ENCODE measurements at places on chromosomes 7 and 10.

- DNase-seq = no peak
Measured at GRCh38 chr10:76411729-76412435, 980.5 kb downstream of the LRMDA start.

DNA sequence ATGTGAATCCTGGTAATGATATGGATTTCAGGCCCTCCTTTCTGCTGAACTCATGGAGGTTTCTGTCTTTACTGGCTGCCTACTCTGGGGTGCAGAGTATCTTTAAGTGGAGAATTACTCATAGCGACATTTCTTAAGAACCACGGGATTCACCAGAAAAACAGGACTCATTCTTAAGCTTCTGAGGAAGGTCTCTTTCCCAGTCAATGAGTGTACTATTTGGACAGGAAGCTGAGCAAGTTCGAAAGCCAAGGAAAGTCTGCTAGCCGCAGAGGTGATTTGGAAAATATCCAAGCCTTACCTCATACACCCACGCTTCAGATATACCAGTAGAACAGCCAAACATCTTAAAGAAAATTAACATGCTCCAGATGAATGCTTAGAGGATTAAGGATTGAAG lies 377.6 kb upstream of the MYO3A start:
- DNase-seq = no peak

DNA sequence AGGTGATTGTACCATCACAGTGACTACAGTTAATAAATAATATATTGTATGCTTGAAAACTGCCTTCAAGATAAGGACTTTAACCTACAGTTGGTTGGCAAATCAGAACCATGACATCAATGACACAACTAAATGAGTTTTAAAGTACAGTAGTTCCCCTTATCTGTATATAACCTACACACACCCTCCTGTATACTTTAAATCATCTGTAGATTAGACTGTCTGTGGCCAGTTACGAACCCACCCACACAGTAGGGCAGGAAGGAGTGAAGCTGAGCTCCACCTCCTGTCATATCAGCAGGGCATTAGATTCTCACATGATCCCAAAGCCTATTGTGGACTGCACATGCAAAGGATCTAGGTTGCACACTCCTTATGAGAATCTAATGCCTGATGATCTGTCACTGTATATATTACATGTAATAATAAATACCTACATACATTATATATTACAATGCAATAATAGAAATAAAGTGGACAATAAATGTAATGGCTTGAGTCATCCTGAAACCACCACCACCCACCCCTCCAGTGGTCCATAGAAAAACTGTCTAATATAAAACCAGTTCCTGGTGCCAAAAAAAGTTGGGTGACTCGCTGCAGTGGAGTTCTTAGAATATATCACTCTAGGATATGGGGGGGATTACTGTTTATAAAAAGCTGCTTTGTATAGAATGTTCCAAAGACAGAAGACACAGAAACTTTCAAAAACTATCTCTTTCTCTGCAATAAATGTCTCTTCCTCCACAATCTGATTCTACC lies 5.6 kb downstream of the TPK1 start:
- peak; percentile 53 for DNase-seq

GRCh38 chr7:122433765-122434164 lies 129.2 kb upstream of the FEZF1 start:
- no peak for DNase-seq

GRCh38 chr10:102679596-102679995 lies 34.6 kb downstream of the ARL3 start:
- peak; percentile 80 for DNase-seq

DNA sequence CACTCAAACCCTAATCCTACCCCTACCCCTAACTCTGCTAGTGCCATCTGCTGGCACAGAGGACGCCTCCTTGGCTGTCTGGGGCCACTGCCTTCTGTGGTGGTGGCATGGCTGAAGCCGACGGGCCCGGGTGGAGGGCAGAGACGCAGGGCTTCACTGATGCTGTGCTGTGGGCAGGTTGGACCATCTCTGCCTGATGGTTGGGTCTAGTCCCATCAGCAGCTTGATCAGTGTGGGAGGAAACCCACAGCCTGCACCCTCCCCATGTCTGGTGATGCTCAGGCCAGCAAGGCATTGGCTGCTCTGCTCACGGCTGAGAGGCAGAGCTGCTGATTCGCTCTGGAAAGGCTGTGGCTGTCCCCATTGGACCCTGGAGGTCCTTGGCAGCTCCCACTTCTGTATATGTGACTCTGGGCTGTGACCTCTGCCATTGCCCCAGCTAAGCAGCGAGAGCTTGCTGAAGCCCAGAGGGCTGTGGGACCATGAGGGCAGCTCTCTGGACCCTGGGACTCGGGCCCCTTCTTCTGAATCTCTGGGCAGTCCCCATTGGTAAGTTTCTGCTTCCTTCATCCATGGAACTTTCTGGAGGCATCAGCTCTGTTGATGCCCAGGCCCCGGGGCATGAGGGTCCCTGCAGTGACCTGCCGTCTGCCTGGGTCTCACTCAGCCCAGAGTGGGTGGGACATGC lies at the start of gene SCART1:
Gene SCART1, plus strand, starts transcription at position 430 of the 688 bp plus-strand sequence. Its CDS starts 53 bp downstream, at position 483.
- DNase-seq = no peak

- no peak for DNase-seq
Measured at GRCh38 chr10:71087622-71088021, 124.7 kb upstream of the UNC5B start.

- no peak for DNase-seq
Measured at GRCh38 chr10:57418476-57418875, 849.2 kb downstream of the IPMK start.

GRCh38 chr7:157537056-157537455 lies 200.3 kb downstream of the DNAJB6 start:
- no peak for DNase-seq

DNA sequence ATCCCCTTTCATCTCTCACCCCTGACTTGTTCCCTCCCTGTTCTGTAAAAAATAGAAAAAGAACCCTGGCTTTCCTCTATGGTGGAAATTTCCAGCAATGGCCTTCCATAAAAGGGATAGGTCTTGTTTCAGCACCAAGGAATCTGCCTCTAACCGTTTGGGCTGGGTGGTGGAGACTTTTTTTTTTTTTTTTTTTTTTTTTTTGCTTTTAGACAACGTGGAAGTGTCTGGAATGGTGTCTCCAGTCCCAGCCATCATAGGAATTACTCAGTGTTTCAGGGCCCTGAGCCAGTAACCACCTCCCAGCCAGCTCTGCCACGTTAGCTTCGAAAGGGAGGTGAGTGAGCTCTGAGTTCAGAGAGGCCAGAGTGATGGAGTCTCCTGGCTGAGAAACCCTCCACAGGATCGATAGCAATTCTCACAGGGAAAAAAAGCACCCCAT lies 97.3 kb upstream of the COL1A2 start:
- DNase-seq = no peak

GRCh38 chr10:31768467-31768866 lies 160.2 kb downstream of the ARHGAP12 start:
- no peak for DNase-seq

GRCh38 chr10:76305930-76306615 lies 874.6 kb downstream of the LRMDA start:
- DNase-seq = no peak

DNA sequence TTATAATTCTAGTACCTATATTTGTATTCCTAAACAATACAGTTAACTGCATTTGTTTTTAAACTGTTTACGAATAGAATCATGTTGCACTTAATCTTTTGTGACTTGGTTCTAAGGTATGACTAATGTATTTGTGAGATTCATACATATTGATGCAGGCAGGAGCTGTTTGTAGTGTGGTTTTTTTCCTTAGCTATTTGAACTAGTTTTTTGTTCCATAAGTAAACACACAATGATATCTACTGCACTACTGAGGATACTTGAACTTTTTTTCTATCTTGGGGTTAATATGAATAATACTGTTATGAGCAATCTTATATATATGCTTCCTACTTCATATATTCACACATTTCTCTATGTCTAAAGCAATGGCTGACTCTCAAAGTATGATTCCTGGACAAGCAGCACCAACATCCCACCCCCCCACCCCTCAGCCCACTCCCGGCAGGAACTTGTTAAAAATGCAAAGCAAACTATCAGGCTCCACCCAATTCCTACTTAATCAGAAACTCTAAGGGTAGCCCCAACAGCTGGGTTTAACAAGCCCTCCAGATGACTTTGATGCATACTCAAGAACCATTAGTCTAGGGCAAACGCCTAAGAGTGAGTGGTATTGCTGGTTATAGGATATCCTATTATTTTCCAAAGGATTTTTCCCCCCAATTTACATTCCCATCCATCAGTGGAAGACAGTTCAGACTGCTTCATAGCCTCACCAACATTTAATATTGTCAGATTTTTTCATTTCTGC lies 25.8 kb downstream of the BRAF start:
- no peak for DNase-seq

DNA sequence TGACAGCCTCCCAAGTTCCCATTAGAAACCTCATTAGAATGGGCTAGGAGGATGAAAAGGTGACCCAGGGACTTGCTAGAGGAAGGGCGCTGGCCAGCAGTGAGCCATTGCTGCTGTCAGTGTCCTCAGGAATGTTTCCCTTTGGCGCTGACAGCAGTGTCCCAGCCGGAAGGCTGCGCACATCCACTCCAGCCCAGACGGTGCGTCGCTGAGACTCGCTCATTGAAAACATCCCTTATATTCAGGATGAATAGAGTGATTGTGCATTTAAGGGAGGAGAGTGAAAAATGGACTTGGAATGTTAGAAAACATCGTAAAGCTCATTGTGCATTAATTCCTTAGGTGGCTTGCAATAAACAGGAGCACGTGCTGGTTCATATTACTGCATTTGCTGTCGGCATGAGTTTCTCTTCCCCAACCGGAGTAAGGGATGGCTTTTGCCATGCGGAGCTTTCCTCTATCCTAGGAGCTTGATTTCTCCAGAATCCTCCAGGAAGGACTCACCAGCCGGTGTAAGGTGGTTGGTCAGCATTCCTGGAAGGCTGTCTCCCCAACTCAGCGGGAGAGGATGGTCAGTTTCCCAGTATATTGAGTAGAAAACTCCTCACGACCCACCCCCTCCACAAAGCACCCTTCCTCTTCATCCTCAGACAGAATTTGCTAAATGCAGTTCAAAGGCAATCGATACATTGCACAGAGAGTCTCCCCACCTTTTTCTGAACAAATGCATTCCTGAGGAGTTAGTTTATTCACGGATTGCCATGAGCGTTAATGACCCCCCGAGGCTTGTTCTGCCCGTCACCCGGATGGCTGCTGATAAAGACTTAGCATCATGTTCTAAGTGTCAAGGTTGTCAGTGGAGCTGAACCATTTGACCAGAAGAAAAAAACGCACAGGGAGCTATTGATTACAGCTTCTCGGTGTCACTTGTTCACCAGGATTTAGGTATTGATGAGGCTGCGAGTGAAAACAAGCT lies 201.8 kb downstream of the EBF3 start:
- no peak for DNase-seq

GRCh38 chr10:64075604-64076003 lies 554.4 kb downstream of the REEP3 start:
- no peak for DNase-seq

GRCh38 chr10:42888504-42889095 lies 106.0 kb downstream of the BMS1 start:
- DNase-seq = no peak

DNA sequence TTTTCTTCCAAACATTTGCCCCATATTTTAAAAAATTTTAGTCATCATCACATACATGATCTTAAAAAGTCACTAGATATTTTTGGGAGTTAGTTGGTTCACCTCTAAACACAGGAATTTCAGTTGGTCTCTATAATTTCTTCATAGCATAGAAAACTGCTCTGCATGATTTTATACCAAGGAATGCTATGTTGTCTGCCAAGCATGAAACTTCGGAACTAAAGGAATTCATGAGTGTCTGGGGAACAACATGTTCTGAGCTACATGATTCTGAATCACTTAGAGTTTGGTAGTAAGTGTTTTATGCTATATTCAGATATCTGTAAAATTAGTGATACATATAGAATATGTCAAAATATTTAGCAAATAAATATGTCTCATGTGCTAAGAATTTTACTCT lies 957.8 kb downstream of the GATA3 start:
- no peak for DNase-seq

GRCh38 chr10:32426186-32426585 lies 19.8 kb upstream of the CCDC7 start:
- no peak for DNase-seq

- no peak for DNase-seq
Measured at GRCh38 chr7:74263399-74264120, 9.4 kb upstream of the RFC2 start.

GRCh38 chr10:72889391-72889831 lies 4.1 kb upstream of the OIT3 start:
- no peak for DNase-seq

DNA sequence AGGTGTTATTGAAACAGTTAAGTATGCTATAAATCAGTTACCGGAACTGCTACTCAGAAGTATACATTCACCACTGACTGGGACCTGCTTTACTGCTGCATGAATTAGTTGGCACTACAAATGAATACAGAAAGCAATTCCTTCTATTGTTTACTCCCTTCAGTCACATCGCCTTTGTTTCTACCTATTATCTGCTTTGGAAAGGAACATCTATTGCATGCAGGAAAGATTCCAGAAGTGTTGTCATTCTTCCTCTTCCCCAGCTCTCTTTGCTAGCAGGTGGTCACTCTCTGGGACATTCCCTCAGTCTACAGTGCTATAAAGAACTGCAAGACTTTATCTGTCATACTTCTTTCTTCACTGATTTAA lies 131.3 kb downstream of the ANK3 start:
- DNase-seq = no peak

DNA sequence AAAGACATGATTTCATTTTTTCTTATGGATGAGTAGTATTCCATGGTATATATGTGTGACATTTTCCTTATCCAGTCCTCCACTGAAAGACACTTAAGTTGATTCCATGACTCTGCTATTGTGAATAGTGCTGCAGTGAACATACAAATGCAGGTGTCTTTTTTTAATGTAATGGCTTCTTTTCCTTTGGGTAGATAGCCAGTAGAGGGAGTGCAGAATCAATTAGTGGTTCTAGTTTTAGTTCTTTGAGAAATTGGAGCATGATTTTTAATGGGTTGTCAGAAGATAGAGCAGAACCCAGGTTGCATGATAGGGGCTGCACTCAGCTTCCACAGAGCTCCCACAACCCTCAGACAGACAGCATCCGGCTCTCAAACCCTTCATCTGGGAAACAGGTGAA lies 152.9 kb upstream of the PLXDC2 start:
- DNase-seq = peak; percentile 7

- DNase-seq = no peak
Measured at GRCh38 chr10:15137036-15137359, 31.5 kb downstream of the NMT2 start.

GRCh38 chr10:32171204-32171603 lies 115.0 kb upstream of the KIF5B start:
- no peak for DNase-seq

DNA sequence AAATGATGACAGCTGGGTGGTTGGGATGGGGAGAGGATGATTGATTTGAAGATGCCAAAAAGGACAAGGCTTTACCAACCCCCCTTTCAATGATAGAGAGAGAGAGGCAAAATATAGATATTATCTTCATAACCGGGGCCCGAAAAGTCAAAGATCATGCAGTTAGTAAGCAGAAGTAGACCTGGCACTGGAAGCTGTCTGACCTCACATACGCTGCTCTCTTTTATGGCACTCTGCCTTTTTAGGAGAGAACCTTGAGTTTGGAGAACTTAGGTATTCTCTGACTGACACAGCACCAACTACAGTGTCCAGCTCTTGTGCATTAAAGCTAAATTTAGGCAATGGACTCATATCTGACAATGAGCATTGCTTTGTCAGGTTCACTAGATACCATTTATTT lies 30.7 kb downstream of the CNNM2 start:
- no peak for DNase-seq

- no peak for DNase-seq
Measured at GRCh38 chr7:1060315-1061072, 16.1 kb downstream of the GPR146 start.
